ENCODE measurements at places on chromosomes 12 and 14.

GRCh38 chr12:40261937-40262336, 37.1 kb downstream of the LRRK2 start:
- DNase-seq: no peak

DNA sequence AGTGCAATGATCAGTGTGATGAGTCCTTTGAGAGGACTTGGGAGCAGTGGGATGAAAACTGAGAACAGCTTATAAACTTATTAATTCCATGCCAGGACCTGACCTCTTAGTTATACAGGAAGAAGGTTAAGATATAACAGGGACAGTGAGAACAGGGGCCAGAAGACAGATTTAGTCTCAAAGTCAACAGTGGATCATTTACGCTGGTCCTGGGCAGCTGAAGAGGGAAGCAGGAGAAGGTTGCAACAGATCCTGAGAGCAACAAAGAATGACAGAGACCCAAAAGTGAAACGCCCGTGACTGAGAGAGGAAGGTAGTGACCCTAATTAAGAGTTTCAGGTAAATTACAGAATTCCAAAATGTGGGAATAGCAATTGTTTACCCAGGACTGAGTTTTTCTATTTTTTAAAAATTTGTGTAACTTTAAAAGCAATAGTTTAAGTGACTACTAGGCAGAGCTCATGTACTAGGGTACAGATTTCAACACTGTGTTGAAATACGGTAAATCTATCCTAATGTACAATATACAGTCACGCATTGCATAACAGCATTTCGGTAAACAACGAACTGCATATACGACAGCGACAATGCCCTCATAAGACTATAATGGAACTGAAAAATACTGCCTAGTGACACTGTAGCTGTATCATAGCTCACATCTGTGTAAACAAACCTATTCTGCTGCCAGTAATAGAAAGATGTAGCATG, 77.7 kb upstream of the GNPNAT1 start:
- DNase-seq: no peak

GRCh38 chr12:8834230-8834629, 11.8 kb downstream of the A2ML1 start:
- no peak for DNase-seq

DNA sequence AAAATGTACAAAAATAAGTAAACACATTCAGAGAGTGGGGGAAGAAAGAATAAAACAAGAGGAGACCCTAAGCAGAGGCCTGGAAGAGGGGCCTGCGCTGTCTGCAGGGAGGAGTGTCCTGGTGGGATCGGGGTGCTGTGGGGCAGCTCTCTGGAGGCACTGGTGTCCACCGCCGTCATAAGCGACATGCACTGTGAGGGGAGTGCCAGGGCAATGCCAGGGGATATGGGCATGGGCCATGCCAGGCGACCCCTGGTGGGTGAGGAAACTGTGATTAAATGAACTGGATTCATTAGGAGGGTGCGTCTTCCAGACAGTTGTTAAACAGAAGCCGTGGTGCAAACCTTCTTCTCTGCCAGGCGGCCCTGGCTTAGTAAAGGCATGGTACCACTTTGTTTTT, 116.6 kb downstream of the PIWIL1 start:
- no peak for DNase-seq

- no peak for DNase-seq
Measured at GRCh38 chr12:117897372-117898161, 71.2 kb downstream of the KSR2 start.

GRCh38 chr14:89617481-89618329, 200.7 kb upstream of the FOXN3 start:
- no peak for DNase-seq

- no peak for DNase-seq
Measured at GRCh38 chr14:89801136-89801535, 153.4 kb downstream of the EFCAB11 start.

DNA sequence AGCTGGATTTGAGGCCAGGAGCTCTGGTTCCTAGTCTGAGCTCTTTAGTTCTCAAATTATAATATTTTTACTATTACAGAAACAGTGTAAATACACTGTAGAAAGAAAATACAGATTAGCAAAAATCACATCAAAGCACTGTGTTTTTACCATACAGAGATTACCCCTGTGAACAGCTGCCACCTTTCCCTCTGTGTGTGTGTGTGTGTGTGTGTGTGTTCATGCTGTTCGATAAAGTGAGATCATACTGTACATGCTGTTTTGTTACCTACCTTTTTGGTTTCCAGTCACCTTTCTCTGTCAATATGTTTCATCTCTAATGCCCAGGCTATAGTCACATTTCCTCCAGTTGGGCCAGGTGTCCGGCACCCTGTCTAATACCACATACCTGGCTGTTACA, 26.9 kb downstream of the MVK start:
- no peak for DNase-seq

- no peak for DNase-seq
Measured at GRCh38 chr12:4859478-4860210, 50.1 kb upstream of the KCNA1 start.

DNA sequence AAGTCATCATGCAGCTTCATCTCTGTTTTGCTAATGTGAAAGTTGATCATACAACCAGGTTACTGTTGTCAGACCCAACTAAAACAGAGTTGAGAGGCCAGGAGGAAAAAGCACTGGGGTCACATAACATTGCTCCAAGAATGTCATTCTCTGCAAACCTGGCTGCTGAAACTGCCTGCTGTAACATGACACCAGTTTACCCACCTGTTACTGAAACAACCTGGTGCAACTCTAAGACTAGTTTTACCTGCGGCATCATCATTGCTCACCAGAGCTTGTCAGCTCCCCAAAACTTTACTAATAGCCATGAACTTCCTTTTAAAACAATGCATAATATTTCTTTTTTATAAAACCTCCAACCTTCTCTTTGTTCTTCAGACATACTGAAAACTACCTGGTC, 30.7 kb upstream of the DEGS2 start:
- DNase-seq: no peak

- DNase-seq: no peak
Measured at GRCh38 chr12:69840727-69841126, 15.7 kb downstream of the MYRFL start.

DNA sequence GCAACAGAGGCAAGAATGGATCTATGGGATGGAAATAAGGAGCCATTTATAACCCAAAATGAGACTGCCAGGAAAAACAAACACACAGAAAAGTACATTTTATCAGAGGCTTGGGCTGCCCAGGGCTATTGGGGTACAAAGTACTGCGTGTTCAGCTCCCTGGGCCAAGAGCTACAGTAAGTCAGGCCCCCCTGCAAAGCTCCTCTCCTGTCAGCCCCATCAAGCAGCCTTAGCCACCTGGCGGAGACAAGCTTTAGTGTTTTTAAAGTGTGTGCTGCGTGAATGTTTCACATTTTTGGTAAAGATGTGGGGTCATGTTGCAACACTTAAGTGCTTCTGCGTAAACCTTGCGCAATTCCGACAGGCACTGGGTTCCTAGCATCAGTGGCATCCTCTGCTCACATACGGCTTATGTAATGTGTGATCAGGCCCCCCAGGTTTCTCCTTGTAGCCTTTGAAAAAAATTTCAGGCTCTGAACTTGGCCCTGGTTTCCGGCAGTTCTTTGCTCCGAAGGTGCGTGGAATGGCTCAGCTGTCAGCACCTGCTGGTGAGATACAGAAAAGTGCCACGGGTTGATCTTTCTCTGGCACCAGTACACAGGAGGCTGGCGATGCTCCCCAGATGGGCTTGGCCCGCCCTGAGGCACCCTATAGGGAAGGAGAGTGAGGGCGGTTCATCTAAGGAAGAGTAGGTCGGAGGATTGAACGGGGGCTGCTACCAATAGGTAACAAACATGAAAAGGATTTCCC, 198.7 kb upstream of the EEA1 start:
- no peak for DNase-seq

GRCh38 chr12:119942386-119942785, 46.6 kb upstream of the BICDL1 start:
- no peak for DNase-seq

GRCh38 chr12:18923721-18924120, 185.8 kb downstream of the CAPZA3 start:
- DNase-seq: no peak

DNA sequence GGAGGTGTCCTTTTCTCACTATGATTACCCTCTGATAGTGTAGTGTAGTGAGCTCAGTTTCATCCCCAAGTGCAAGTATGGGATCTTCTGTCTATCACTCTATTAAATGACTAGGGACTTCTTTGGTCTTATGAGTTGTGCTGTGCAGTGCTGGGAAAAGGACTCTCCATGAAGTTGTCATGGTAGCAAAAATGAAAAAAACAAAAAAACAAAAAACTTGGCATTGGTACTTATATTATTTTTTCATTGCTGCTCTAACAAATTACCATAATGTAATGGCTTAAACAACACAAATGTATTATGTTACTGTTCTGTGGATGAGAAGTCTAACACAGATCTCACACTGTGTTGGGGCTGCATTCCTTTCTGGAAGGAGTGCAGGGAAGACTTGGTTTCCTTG, 393.1 kb upstream of the NOVA1 start:
- no peak for DNase-seq

GRCh38 chr14:83164016-83164415, 1630.4 kb upstream of the SEL1L start:
- peak; percentile 84 for DNase-seq

GRCh38 chr12:47881826-47882427, 22.9 kb downstream of the VDR start:
- peak; percentile 98 for DNase-seq

GRCh38 chr14:39033371-39033770, 69.7 kb downstream of the SEC23A start:
- DNase-seq: no peak

- no peak for DNase-seq
Measured at GRCh38 chr12:120376009-120376408, 7.0 kb upstream of the MSI1 start.

DNA sequence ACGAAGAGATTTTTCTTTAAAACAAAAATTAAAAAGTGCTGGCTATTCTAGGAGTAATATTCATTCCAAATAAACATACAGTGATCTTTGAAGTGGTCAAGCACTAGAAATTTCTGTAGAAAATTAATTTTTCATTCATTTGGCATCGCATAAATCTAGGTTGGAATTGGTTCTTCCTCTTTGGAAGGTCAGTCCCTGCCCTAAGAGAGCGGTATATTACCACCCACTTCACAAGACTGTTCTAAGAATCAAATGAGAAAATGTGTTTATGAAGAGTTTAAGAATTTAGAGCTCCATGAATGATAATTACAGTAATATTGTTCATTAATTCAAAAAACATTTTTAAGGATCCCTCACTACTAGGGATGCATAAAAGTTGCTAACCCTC, 444 bp upstream of the GEMIN2 start:
- no peak for DNase-seq

- DNase-seq: no peak
Measured at GRCh38 chr12:124336742-124337520, 42.0 kb downstream of the RFLNA start.

- DNase-seq: no peak
Measured at GRCh38 chr12:49974231-49974675, 1.5 kb downstream of the AQP6 start.

- DNase-seq: no peak
Measured at GRCh38 chr14:104975481-104976197, 2.5 kb downstream of the AHNAK2 start.

- no peak for DNase-seq
Measured at GRCh38 chr14:75800792-75801191, 139.7 kb downstream of the TTLL5 start.

- DNase-seq: no peak
Measured at GRCh38 chr14:66038618-66039017, 447.6 kb upstream of the CCDC196 start.

GRCh38 chr12:14367040-14367661, 1.7 kb downstream of the ATF7IP start:
- peak; percentile 36 for DNase-seq

- DNase-seq: no peak
Measured at GRCh38 chr14:91300283-91300895, 55.9 kb upstream of the GPR68 start.

DNA sequence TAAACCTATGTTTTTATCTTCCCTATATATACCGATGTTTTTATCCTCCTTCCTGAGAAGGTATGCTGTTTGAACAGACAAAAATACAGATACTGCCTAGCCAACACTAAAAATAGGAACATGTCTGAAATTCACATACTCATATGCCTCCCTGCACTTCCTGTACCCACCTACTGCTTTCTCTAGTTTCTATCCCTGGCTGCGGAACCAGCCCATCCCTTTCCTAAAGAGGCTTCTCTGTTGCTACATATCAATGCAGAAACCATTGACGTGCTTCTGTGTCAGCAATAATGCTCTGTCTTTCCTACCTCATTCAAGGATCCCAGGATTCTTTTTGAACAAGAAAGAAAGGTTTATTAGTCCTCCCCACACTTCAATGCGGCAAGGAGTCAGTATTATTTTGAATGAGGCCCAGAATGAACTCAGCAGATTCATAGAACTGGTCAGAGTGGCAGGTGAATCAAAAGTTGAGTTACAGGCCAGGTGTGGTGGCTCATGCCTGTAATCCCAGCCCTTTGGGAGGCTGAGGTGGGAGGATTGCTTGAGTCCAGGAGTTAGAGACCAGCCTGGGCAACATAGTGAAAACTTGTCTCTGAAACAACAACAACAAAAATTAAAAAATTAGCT, 67.8 kb upstream of the NAP1L1 start:
- no peak for DNase-seq

DNA sequence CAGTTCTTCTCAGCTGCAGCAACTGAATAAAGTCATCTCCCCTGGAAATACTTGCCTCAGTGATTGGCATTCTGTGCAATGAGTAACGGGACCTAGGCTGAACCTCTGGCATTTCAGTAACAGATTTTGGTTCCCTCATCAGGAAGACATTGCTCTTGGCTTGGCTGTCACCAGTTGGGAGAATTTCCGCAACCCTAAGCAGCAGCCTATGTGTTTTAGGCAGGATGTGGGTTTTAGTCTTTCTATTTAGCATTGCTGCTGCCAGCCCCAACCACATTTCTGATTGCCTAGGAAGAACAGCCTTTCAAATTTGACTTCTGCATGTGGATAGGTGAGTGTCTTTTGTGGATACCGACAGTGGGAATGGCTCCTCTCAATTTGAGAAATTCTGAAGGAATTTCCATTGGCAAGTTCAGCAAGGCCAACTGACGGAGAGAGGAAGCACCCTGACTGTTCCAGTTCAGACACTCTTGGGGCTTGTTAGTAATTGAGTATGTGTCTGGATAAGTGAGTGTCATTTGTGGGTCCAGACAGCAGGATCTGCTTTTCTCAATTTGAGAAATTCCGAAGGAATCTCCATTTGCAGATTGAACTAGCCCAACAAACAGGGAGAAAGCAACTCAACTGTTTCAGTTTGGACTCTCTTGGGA, 19.0 kb upstream of the CLEC2A start:
- no peak for DNase-seq
